ENCODE measurements at places on chromosomes 7 and 10.

GRCh38 chr10:10207538-10207937 lies 810.1 kb upstream of the CELF2 start:
- no peak for DNase-seq

DNA sequence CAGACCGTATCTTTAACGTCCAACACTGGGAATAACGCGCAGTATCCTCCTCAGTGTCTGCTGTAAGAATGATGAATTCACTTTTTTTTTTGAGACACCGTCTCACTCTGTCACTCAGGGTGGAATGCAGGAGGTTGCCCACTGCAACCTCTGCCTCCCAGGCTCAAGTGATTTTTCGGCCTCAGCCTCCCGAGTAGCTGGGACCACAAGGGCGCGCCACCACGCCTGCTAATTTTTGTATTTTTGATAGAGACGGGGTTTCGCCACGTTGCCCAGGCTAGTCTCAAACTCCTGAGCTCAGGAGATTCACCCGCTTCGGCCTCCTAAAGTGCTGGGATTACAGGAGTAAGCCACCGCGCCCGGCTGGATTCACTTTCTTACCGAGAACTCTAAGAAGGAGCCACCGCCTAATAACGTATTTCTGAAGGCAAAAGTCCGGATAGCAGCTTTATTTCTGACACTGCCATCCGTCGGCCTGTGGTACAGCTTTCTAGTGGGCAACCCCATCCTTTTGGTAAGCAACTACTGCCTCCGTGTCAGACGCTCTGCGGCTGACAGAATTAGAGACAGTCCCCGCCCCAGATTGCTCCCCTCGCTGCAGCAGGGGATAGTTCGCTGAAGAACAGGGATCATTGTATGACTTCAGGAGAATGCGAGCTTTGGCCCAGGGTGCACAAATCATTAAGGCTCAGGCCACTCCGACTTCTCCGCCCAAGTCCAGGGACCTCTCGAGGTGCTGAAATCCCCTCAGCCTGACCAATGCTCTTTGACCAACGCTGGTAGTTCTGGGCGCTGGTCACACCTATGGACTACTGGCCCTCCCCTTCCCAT lies 662 bp downstream of the POLR3A start:
- DNase-seq = peak; percentile 53

DNA sequence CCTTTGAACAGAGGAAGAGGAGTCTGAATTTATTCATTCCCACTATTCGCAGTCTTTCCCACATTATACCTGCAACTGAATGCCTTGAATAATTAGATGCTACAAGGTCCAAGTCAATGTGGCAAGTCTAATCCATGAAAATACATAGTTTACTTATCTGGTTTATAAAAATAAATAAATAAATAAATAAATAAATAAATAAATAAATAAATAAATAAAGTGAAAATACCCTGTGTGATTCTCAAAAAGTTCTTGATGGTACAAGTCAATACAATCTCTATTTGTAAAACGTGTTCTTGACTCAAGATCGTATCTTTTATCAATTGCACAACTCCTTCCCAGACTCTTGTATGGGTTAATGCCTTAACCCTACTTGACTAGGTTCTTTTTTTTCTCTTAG lies 417.7 kb downstream of the ZWINT start:
- DNase-seq = no peak

DNA sequence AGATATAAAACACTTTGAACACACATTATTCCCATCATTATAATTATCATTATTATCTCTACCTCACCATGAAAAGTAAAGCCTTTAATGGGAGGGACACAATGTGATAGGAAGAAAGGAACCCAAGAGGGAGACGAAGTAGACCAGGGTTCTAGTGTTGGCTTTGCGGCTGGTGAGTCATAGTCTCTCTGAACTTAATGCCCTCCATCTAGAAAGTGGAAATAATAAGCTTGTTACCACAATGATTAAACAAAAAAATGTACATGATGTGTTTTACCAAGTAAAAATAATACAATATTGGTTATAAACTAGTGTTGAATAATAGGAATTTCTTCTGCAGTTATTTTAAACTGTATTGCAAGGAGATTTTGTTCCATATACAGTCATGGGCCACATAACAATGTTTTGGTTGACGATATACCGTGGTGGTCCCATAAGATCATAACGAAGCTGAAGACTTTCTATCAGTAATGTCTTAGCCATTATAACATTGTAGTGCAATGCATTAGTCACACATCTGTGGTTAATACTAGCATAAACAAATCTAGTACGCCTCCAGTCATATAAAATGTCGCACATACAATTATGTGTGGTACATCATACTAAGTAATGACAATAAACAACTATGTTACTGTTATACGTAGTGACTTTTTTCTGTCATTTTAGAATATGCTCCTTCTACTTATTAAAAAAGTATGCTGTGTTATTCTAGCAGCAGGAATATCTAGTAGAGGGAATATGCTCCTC lies 450.6 kb upstream of the SORCS1 start:
- no peak for DNase-seq

DNA sequence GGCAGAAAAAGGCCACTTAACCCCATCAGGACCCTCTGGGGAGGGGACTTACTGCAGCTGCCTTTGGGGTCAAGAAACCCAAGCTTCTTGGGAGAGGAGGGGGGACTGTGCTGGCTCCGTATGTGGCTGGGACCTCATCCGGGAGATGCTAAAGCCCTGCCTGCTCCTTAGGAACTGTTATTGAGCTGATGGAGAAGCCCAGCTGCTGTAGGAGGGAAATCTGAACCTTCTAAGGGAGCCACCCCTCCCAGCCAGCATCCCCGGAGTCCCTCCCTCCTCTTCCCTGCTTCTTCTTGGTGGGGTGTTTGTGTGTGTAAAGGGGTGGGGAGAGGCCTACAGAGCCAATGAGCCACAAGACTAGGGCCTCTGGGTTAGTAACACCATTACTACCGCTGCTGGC lies 8.2 kb downstream of the KCNIP2 start:
- DNase-seq = no peak

DNA sequence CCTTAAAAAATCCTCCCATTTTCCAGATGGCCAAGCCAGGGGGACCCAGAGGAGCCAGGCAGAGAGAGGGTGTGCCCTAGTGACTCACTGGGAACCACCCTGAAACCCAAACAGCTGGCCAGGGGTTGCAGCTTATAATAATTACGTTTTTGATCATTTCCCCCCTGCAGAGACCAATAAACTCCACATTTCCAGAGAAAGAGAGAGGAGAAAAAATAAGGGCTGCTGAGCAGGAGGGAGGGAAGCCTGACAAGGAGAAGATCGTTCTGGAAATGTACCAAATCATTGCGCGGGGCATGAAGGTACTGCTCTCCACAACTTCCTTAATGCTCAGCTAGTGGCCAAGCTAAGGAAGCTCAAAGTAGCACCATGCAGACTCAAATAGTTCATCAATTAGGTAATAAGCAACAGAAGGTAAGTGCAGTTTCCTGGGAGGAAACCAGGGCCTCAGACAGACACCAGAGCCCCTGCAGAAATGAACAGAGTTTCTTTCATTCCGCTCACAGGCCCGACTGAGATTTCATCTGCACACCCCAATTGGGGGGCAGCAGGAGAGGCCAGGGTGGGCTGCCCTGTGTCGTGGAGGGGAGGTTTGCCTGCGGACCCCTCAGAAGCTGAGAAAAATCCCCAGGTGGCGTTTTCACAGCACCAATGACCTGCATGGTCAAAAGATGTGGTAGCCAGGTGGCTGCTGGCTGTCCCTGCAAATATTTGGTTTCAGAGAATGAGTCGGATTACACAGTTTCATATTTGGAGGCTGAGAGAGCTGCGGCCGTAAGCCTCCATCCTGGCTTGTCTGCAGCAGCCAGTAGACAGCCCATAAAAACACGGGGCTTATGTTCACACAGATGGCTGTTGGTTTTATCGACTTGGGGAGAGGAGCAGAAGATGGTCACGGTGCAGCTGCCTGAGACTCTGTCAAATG lies 153.2 kb upstream of the LYZL2 start:
- no peak for DNase-seq

- DNase-seq = no peak
Measured at GRCh38 chr7:109545686-109546085, 976.0 kb downstream of the DNAJB9 start.

GRCh38 chr10:132434405-132435005 lies 37.5 kb downstream of the PWWP2B start:
- DNase-seq = no peak

- DNase-seq = peak; percentile 49
Measured at GRCh38 chr10:112678581-112678980, 231.6 kb downstream of the VTI1A start.

GRCh38 chr10:59709395-59710125 lies at the start of gene SLC16A9:
Gene SLC16A9, minus strand, starts transcription at chr10:59709850. Its CDS starts 25,559 bp downstream, at chr10:59684291.
- DNase-seq = peak; percentile 89

DNA sequence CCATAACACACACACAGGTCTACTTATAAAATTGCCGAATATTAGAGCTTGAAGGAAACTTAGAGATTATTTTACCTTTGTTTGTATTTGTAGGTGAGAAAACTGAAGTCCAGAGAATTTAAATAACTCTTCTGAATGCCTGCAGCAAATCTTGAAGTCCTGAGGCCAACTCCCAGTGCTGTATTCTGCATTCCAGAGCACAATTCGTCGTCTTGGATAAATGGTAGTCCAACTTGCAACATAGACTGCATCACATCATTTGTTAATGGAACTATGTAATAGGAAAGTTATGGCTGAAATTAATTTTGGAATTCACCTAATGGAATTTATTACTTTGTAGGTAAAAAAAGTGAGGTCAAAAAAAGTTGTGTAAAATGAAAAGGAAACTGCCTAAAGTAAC lies 37.3 kb upstream of the SEMA3D start:
- no peak for DNase-seq

GRCh38 chr10:1217661-1218060 lies 161.5 kb downstream of the WDR37 start:
- no peak for DNase-seq

DNA sequence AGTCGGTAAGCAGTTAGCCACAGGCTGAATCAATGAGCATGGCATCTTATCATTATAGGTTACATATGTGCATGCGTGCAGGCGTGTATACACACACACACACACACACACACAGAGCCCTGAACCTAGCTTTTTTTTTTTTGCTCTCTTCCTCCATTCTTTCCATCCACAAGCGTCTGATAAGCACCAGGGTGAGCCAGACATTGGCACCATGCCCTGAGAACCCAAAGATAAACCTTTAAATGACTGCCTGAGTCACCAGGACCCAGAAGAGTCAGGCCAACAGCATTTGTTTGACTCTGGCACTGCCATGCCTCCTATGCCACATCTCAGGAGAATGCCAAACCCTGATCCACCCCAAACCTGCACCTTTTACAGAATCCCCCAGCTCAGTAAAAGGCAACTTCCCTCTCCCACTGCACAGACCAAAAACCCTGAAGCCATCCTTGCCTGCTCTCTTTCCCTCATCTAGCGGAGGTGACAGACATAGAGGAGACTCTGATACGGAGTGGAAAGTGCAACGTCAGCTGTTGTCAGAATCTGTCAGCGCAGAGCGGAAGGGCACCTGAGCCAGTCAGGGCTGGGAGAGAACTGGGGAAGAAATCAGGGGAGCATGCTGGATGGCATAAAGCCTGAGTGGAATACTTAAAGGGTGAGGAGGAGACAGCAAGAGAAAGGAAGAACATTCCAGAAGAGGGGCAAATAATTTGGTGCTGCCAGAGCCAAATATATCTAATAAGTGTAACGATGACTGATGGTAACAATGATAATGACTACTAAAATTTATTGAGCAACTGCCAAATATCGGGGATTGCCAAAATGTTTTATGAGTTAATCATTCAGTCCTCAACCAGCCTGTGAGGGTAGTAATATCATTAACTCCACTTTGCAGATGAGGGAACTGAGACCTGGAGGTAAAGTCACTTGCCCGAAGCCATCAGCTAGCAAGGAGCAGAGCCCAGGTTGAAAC lies 3.2 kb downstream of the PARP12 start:
- no peak for DNase-seq
